ENCODE measurements at places on chromosomes 3 and 15.

- peak; percentile 39 for DNase-seq
Measured at GRCh38 chr3:48990636-48991469, 812 bp downstream of the P4HTM start.

DNA sequence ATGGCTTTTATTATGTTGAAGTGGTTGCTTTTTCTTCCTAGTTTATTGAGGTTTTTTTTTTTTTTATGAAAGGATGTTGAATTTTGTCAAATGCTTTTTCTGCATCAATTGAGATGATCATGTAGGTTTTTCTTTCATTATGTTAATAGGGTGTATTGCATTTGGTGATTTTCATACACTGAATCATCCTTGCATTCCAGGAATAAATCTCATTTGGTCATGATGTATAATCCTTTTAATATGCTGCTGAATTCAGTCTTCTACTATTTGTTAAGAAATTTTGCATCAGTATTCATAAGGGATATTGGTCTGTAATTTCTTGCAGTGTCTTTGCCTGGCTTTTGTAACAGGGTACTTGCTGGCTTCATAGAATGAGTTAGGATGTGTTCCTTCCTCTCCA is 11.5 kb upstream of the CLRN1 start:
- DNase-seq = no peak

DNA sequence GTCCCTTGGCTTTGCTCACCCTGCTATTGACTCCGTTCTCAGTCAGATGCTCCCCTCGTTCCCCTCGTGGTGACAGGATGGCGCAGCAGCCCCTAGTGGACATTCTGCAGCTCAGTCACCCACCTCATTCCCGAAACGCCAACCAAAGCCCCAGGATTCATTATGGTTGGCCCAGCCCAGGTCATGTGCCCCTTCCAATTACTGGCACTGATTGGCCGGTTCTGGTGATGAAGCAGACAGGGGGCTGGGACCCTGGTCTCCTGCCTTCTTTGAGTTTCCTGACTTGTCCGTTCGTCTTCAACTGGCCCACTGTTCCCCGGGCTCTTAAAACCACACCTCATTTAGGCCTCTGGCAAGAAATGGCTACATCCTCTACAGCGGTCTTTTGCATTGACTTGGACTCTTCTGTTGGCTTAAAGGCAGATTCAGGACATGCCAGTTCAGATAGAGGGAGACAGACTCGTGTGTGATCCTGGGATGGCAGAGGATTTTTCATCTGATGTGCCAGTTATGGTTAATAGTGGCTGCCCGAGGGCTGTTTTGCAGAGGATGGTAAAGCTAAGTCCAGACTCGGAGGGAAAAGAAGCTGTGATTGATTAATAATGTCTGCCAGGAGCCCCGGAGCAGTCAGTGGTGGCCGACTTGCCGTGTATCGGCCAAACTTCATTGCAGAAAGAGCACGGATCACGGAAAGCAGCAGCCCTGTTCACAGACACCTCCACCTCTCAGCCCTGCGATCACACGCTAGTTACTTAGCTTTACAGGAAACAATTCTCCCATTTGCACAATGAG is 37.8 kb downstream of the LSM3 start:
- DNase-seq = no peak

DNA sequence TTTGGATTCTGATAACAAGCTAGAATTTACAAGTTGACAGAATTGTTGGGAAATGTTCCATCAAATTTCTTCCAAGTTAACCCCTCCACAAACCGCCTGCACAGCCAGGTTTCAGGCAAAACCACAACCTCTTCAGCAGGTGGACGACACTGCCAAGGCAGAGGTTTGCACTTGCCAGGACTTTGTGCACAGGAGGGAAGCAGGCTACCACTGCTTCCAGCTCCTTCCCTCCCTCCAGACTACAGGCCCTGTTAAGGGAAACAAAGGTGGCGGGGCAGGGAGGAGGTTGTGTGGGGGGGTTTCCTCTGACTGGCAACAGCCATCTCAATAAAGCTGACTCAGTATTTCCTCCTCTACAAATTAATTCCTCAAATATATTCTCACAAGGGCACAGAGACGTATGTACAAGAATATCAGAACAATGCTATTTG is 42.2 kb downstream of the TBC1D2B start:
- DNase-seq = no peak

DNA sequence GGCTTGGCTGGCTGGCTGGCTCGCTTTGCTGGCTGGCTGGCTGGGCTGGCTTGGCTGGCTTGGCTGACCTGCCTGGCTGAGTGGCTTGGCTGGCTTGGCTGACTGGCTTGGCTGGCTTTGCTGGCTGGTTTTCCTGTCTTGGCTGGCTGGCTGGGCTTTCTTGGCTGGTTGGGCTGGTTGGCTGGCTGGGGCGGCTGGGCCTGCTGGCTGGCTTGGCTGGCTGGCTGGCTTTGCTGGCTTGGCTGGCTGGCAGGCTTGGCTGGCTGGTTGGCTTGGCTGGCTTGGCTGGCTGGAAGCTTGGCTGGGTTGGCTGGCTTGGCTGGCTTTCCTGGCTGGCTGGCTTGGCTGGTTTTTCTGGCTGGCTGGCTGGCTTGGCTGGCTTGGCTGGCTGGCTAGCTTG is 435.6 kb downstream of the GOLGA6L6 start:
- no peak for DNase-seq

DNA sequence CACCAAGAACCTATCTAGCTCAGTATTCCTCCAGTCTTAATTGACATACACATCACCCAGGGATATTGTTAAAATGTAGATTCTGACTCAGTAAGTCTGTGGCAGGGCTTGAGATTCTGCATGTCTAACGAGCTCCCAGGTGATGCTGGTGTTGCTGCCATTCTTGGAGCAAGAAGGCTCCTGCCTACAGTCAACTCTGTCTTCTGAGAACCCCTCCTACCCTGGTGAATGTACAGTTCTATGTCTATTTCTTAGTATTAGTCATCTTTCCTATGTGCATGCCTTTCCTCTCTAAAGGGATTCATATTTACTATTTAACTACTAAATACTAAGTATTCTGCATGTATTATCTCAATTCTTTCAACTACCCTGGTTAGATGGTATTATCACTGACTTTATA is 268.7 kb downstream of the EDEM1 start:
- no peak for DNase-seq

GRCh38 chr15:90911302-90911623 is 8.2 kb downstream of the MAN2A2 start:
- DNase-seq = no peak

- no peak for DNase-seq
Measured at GRCh38 chr3:99537416-99537815, 101.0 kb upstream of the COL8A1 start.

- no peak for DNase-seq
Measured at GRCh38 chr3:183629546-183630301, 5.7 kb upstream of the KLHL24 start.

GRCh38 chr3:146277953-146278631 is 27.2 kb upstream of the PLSCR4 start:
- DNase-seq = peak; percentile 63

- DNase-seq = no peak
Measured at GRCh38 chr3:134020135-134020680, 9.5 kb downstream of the SLCO2A1 start.

- no peak for DNase-seq
Measured at GRCh38 chr15:92288755-92289154, 104.9 kb upstream of the ST8SIA2 start.

- DNase-seq = no peak
Measured at GRCh38 chr3:154112146-154112852, 8.9 kb upstream of the ARHGEF26 start.

DNA sequence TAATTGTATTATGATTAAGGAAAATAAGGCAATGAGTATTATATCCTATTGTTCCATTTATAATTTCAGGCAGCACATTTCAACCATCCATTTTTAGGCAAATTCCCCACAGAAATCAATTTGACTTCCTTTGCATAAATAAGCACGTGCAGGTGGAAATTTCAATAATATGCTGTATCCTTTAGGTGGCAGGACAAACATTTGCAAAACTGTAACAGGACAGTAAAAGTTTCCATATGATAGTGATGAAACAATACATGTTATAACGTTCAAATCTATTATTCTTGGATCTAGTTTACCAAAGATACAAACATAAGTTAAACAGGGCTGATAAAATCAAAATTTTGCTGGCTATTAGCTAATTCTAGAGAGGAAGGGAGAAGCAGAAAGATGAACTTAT is 8.5 kb downstream of the UACA start:
- no peak for DNase-seq

All from AG20443 (cell line).